Epithelial cell of proximal tubule (primary cell): ENCODE measurements at places on chromosomes 13 and 19.

GRCh38 chr19:34806976-34807860 is 34.2 kb upstream of the ZNF599 start:
- DNase-seq: no peak

DNA sequence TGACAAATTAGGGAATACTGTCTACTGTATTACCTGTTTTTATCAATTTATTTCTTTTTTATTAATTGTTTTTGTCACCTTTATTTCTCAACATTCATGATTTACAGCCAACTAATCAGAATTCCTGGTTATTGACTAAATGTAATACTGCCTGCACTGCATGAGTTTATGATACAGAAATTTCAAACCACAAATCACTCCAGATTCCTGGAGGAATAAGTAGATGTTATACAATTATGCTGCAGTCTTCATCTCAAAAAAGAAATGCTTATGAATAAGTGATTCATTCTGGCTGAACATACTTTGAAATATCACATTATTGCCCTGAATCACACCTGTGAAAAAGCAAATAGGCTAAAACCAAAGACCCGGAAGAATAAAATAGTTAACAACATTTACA is 249.7 kb downstream of the DACH1 start:
- DNase-seq: no peak

GRCh38 chr13:50995854-50996253 is 86.3 kb downstream of the RNASEH2B start:
- no peak for DNase-seq

DNA sequence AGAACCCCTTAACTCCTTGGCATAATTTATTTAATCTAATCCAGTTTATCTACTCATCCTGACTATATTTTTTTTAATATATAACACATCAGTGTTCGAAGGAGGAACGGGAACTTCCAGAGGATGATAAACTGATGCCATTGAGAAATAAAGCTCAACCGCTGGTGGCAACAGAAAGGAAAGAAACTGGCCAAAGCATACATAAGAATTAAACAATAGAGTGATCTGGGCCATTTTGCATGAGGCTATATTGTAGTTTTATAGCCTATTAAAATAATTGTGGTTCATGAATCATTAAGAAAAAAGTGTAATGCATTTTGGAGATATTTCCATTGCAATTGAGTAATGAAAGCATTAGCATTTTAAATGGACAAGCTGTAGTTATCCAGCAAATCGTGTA is 94.2 kb downstream of the FRY start:
- DNase-seq: no peak

GRCh38 chr19:10611907-10612306 is 13.4 kb upstream of the SLC44A2 start:
- DNase-seq: no peak

DNA sequence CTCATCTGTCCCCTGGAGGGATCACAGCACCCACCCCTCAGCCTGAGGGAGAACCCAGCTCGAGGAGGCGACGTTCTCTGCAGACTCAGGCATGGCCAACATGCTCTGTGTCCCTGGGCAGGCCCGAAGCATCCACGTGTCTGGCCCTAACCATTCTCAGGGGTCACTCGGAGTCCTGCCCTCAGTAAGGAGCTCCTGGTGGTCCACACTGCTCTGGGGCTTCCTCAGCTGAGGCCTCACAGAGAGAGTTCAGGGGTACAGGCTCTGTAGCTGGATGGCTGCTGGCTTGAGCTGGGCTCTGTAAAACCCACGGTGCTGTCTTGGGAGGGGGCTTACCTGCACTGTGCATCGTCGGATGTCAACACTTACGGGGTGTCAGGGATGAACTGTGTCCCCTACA is 4.4 kb upstream of the SIGLEC8 start:
- DNase-seq: no peak

DNA sequence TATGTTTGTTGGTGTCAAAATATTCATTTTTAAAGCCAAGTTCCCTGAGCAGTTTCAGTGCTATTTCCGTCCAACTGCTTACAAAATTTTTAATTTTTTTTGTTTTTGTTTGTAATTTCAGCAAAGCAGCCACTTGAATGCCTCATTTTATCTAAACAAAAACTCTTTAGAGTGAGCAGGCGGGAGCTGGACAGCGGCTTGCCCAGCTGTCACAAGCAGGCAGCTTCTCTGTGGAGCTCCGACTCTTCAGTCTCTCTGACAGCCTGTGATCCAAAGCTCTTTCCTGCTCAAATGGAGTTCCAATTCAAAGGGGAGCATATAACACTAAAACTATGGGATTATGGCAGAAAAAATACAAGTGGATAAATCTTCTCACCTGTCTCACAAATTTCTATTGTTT is 618.3 kb upstream of the PCDH20 start:
- no peak for DNase-seq

DNA sequence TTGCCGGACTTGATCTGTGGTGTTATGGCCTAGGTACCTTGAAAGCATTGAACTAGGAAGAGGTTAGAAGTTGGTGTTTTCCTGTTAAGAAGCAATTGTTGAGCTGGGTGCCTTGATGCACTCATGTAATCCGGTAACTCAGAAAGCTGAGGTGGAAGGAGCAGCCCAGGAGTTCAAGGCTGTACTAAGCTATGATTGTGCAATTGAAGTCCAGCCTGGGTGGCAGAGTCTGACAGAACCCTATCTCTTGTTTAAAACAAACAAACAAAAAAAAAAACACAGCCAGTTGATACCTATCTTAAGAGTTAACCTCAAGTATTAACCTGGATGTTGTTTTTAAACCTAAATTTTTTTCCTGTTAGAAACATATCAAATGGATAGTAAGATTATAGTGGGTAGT is 19.3 kb downstream of the SAFB start:
- DNase-seq: no peak

DNA sequence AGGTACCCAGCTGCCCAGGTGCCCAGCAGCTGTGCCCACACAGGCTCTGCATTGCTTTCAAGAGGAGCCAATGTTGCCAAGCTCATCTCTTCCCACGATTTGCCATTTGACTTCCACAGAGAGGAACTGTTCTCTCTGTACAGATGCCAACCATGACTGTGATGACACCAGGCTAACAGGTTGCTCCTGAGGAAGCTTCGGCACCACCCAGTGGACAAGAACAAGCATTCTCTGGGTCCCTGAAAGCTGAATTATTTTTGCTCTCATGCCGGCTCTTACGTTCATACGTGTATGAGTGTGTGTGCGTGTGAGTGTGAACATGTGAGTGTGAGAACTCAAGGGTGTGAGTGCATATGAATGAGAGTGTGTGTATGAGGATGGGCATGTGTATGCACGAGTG is 535.2 kb downstream of the LIG4 start:
- no peak for DNase-seq

DNA sequence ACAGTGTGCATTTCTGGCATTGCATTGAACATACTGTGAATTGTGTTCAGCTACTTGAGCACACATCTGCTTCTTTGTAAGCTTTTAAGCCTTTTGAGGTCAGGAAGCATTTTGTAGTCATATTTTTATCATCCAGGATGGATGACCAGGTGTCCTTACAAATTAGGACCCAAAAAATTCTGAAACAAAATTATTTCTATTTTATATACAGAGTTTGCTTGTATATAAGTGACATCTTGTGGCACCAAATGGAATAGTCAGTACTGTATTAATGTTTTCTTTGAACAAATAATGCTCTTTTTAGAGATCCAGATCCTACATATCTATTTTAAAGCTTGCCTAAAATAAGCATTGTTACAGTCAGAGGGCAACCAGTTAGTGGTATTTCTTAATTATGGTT is 9.5 kb upstream of the SUPT20H start:
- DNase-seq: no peak
